ENCODE measurements at places on chromosomes 7 and 10.

DNA sequence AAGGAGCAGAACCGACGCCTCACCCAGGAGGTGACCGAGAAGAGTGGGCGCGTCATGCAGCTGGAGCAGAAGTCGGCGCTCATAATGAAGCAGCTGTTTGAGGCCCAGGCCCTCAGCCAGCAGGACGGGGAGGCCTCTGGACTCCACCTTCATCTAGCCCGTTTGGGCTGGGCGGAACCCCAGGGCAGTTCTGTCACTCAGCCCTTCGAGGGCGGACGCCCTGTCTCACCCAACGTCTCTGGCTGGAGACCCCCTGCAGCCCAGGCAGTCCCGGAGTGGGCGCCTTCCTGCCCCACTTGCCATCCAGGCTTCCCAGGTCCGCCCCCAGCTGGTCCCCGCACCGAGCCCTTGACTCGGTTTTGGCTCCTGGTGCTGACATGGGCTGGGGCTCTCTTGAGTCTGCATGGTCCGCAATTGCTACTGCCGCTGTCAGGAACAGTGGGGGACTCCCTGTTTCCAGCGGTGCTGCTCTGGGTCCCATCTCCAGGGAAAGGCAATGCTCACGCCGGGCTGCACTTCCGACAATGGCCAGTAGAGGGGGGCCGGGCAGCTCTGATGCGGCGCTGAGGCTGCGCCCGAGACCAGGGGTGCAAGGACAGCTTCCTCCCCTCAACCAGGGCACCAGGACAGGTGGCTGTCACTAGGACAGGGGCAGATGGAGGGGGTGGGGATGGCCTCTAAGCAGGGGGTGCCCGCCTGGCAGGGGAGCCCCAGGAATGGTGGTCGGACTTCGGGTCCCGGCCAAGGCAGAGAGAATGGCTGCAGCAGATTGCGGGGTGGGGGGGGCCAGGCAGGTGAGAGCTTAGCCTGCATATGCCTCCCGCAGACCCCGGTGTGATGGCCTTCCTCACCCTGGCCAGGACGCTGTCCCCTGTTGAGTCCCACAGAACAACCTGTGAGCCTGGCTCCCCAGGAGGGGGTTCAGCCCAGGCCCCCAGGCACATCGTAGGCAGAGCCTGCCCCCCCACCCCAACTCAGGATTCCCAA, 71.2 kb upstream of the KCTD7 start:
- peak; percentile 51 for DNase-seq

GRCh38 chr7:71414490-71414889, 282.5 kb downstream of the GALNT17 start:
- DNase-seq = no peak

DNA sequence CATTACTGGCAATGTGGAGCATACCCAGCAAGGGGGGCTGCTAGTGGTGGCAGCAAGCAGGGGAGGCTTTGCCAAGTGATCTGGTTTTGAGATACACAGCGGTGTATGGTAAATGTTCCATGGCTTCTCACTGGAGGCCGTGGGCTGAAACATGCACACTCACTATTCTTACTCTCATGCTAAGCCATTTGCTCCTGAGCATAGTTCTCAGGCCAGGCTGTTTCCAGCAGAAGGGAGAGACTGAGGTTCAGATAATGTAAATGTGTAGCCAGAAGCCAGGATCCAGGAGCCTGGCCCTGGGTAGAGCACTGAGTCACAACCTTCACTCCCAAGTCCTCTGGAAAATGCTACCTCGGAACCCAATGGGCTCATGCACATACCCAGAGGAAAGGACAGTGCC, 757.9 kb downstream of the GRID1 start:
- no peak for DNase-seq

GRCh38 chr10:1050554-1050953, 1.6 kb upstream of the IDI1 start:
- peak; percentile 38 for DNase-seq

DNA sequence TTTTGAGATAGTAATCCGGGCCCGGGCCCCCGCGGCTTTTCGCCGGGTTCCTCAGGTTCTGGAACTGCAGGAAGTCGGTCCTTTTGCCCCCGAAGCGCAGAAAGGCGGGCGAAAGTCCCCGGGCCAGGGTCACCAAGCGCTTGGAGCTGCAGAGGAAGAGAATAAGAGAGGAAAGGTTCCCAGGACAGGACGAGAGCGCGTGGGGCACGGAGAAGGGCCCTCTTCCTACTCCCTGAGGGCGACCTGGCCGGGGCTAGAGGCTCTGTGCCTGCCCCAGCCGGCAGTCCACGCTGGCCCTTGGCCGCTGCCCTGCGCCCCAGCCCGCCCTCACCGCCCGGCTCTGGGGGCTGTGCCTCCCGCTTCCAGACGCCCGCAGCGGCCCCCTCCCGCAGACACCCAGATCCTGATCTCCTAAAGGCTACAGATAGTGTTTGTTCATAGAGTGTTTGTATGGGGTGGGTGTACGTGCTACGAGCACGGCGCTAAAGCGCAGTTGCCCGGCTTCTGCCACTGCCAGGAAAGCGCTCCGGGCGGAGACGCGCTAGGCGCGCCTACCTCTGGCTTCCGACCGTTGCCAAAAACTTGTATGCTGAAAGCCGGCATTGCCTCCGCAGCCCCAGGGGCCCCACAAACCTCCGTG, 3.2 kb downstream of the HPSE2 start:
- DNase-seq = no peak

- DNase-seq = no peak
Observed at GRCh38 chr7:31894308-31894707, 175.9 kb downstream of the PDE1C start.

GRCh38 chr10:68901105-68901927, at the start of gene DDX50:
Gene DDX50 (plus strand): TSS chr10:68901315. CDS start chr10:68901385, 70 bp downstream.
- DNase-seq = peak; percentile 90

GRCh38 chr10:67988606-67989005, 86.5 kb downstream of the HERC4 start:
- no peak for DNase-seq

GRCh38 chr10:74541375-74541774, 285.0 kb upstream of the KAT6B start:
- DNase-seq = no peak

DNA sequence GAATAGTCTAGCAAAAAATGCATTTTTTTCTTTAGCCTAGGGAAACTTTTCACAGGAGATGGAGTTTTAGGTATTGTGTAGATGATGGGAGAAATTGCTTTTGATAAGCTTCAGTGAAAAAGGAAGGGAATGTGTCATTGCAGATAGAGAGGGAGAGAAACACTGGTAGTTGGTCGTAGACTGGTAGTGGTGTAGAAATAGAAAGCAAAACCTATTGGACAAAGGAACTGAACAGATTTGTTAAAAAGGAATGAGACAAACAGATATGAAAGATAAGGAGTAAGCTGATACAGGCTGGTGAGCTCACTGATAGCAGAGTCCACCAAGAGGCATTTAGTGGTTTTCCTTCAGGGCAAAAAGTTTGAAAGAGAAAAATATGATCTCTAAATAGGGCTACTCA, 94.3 kb downstream of the ZEB1 start:
- no peak for DNase-seq

GRCh38 chr10:31064348-31064747, 32.7 kb upstream of the ZNF438 start:
- no peak for DNase-seq

DNA sequence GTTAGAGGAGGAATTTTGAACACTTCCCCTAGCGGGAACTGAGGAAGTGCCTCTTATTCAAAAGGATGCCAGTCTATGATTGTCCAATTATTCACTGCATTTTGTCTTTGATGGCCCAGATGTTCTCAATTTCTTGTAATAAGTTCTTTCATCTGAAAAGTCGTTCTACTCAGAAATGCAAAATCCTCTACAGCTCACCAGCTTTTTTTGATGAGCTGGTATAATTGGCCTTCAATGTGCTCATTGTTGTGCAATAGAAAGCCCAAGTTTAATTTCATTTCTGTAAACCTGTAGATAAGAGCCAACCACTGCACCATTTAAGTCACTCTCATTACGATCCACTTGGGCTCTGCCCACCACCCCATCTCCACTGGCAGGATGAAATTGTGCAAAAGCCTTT, 978.7 kb upstream of the AUTS2 start:
- no peak for DNase-seq

DNA sequence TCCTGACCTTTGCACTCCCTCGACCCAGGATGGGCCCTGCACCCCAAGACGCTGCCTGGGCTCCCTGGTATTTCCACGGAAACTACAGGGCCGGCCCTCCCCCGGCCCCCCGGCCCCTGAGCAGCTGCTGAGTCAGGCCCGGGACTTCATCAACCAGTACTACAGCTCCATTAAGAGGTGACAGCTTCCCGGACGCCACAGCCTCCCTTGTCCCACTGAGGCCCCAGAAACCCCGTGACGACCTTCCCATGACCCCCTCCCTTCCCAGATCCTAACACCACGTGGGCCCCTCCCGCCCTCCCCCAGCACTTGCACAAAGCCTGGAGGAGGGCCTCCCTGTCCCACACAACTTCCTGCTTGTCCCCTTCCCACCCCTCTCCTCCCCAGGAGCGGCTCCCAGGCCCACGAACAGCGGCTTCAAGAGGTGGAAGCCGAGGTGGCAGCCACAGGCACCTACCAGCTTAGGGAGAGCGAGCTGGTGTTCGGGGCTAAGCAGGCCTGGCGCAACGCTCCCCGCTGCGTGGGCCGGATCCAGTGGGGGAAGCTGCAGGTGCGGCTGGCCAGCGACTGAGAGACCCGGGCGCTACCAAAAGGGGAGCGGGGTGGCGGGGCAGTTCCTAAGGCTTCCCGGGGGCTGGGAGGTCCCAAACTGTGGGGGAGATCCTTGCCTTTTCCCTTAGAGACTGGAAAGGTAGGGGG, 5.7 kb downstream of the NOS3 start:
- no peak for DNase-seq

GRCh38 chr10:77899690-77900089, 26.9 kb downstream of the DLG5 start:
- no peak for DNase-seq

- no peak for DNase-seq
Observed at GRCh38 chr10:102152545-102152890, 329 bp downstream of the NOLC1 start.

- DNase-seq = no peak
Observed at GRCh38 chr10:1451941-1452340, 285.4 kb downstream of the ADARB2 start.

DNA sequence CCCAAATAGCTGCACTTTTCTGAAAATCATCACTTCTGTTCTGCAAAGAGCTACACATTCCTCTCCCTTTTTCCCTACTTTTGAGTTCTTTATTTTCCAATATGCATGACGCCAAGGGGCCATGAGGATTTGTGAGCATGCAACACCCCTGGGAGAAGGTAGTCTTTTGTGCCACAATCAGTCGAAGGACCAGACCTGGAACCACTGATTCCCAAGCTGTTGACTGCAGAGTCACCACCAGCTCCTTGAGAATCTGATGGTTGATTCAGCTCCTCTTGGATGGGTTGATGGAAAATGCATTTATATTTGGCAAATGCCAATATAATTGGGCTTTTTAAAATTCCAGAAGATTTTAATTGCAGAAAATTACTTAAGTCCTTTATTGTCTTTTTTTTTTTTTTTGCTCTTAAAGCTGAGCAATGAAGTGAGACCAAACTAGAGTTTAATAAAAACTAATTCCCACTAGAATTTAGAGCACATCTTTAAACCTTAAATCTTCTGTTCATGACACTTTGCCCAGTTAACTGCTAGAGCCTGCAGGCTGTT, 554.1 kb downstream of the TNS3 start:
- DNase-seq = no peak

GRCh38 chr7:46139079-46139478, 218.0 kb upstream of the IGFBP3 start:
- DNase-seq = no peak

DNA sequence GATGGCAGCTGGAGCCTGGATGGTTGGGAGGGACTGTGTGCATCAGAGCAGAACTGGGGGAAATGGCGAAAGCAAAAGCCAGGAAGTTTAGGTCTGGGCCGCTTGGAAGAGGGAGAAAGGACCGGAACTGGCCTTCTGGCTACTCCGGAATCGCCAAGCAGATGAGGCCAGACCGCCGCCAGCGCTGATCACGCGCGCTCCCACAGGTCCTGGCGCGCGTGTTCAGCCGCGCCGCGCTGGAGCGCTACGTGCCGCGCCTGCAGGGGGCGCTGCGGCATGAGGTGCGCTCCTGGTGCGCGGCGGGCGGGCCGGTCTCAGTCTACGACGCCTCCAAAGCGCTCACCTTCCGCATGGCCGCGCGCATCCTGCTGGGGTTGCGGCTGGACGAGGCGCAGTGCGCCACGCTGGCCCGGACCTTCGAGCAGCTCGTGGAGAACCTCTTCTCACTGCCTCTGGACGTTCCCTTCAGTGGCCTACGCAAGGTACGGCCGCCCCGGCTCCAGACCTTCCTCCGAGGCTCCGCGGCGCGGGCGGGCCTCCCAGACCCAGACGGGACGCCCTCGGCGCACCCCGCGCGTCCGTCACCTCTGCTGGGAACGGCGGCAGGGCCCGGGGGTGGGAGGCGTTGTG, 2.0 kb downstream of the CYP26C1 start:
- no peak for DNase-seq

DNA sequence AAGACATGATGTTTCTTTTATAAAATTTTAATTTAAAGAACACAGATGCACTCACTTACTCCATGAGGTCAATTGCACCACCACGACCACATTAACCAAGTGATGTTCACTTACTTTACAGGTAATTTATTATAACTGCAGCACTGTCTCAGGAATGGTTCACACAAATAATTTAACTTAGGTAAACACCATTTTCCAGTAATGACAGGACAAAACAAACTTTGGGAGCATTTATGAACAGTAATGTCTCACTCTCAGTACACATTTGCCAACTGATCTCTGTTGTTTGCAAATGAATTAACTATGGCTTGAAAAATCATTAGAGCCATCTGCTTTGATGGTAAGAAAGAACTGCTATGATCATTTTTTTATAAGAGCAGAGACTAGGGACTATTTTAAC, 150.4 kb downstream of the ETV1 start:
- no peak for DNase-seq

DNA sequence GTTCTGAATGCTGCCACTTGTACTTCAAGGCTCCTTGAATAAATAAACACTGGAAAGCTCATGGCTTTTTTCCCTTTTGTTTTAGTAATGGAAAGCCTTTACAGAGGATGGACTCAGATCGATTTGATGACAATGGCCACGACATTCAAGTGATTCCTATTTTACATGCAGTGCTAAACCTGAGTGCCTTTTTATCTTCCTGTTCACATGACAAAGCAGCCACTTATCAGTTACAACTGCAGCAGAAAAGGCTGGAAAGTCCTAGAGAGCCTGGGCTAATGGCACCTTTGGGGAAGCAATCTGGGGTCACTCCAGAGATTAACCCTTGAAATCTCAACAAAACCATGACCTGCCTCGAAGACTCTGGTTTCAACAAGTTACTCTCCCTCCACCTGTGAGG, 249.0 kb upstream of the AUTS2 start:
- no peak for DNase-seq

- DNase-seq = no peak
Observed at GRCh38 chr7:45147858-45148652, 9.5 kb upstream of the RAMP3 start.

GRCh38 chr10:44425466-44425865, 40.6 kb upstream of the CXCL12 start:
- no peak for DNase-seq

Measured in effector memory CD4-positive, alpha-beta T cell (primary cell).